ENCODE measurements at places on chromosomes 7 and 10. TPM values are rescaled to one million over a fixed set of nuclear protein-coding genes. Genes with fewer than 3 reads are reported as not detected.

GRCh38 chr10:80465839-80466590 lies 11.9 kb downstream of the TSPAN14 start:
- no peaks in the 10 kb centered on the region for H3K36me3 ChIP-seq
- peak overlapping the region; percentile 57 for H3K4me3 ChIP-seq
- DNase-seq: no peak
- peaks cover 86% of the 10 kb centered on the region for H3K4me1 ChIP-seq
- no peaks in the 10 kb centered on the region for H3K27me3 ChIP-seq

The GJD4 gene
- total RNA-seq: not detected

The TMEM236 gene
- total RNA-seq: 2.9 TPM

DNA sequence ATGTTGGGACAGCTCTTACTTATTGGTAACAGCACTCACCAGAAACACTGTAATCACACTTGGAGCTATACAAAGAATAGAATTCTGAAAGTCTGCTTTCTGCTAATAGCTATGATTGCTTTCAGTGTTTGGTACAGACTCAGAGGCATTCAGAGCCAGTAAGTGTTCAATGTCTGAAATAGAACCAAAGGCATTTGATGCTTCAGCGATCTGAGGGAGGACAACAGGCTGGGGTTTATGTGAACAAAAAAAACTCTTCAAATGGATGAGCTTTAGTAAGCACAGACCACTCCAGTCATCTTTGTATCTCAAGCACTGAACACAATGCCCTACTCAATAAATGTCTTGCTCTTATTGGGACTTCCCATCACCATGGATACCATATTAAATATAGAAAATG lies 322.8 kb upstream of the GRM3 start:
- H3K27me3 ChIP-seq: no peaks in the 10 kb centered on the region
- no peaks in the 10 kb centered on the region for H3K36me3 ChIP-seq
- no peaks in the 10 kb centered on the region for H3K4me1 ChIP-seq
- no peak overlapping the region for H3K27ac ChIP-seq
- no peak overlapping the region for H3K4me3 ChIP-seq

DNA sequence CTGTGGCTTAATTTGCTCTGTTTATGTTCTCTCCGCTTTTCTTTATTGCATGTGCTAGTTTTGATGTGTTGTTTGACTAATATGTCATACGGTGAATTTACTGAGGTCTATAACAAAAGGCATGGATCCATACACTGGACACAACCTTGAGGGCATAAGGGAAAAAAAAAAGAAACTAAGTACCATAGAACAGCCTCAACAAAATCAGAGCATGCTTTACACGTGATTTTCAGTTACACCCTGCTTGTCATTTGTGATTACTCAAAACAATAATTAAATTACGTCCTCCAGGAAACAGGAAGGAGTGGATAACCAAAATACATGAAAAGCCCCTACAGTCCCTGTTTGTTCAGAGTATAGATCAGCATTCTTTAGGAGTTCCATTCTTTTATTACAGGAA lies 150.5 kb downstream of the CRPPA start:
- no peak overlapping the region for H3K27ac ChIP-seq
- no peak overlapping the region for H3K4me3 ChIP-seq
- no peak for DNase-seq
- H3K27me3 ChIP-seq: no peaks in the 10 kb centered on the region
- H3K4me1 ChIP-seq: no peaks in the 10 kb centered on the region

DNA sequence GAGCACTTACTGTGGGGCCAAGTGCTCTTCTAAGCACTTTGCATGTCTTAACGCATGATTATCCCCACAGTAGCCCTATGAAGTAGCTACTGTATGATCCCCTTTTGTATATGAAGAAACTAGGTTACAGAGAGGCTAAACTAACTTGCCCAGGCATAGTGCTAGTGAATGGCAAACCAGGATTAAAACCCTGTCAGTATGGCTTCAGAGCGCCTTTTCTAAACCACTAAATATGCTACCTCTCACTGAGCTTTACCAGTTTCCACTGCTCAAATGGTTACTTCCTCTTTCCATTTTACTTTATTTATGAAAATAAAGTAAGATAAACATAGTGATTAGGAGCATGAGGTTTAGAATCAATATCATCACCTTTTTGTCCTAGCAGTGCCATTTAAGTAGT lies 73.6 kb downstream of the PODXL start:
- H3K27me3 ChIP-seq: no peaks in the 10 kb centered on the region
- no peaks in the 10 kb centered on the region for H3K4me1 ChIP-seq
- no peak overlapping the region for H3K27ac ChIP-seq
- no peak overlapping the region for H3K4me3 ChIP-seq
- DNase-seq: no peak

DNA sequence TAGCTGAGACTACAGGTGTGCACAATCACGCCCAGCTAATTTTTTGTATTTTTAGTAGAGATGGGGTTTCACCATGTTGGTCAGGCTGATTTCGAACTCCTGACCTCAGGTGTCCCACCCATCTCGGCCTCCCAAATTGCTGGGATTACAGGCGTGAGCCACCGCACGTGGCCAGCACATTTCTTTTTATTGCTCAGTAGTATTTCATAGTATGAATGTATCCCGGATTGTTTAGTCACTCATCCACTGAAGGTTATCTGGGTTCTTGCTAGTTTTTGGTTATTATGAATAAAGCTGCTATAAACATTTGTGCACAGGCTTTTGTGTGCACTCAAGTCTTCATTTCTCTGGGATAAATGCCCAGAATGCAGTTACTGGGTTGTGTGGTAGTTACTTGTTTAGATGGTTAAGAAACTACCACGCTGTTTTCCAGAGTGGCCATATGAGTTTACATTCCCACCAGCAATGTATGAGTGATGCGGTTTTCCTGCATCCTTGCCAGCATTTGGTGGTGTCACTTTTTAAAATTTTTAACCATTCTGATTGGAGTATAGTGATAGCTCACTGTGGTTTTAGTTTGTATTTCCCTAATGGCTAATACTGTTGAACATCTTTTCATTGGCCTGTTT lies 275.8 kb upstream of the LYZL1 start:
- no peak for DNase-seq
- no peak overlapping the region for H3K4me3 ChIP-seq
- no peaks in the 10 kb centered on the region for H3K4me1 ChIP-seq
- H3K36me3 ChIP-seq: no peaks in the 10 kb centered on the region

GRCh38 chr7:70474639-70475234 lies 657.2 kb upstream of the GALNT17 start:
- H3K4me1 ChIP-seq: no peaks in the 10 kb centered on the region
- H3K4me3 ChIP-seq: no peak overlapping the region
- H3K27me3 ChIP-seq: no peaks in the 10 kb centered on the region
- H3K27ac ChIP-seq: no peak overlapping the region
- DNase-seq: no peak

The C7orf57 gene
- not detected for total RNA-seq

The CYP2W1 gene
- not detected for total RNA-seq

DNA sequence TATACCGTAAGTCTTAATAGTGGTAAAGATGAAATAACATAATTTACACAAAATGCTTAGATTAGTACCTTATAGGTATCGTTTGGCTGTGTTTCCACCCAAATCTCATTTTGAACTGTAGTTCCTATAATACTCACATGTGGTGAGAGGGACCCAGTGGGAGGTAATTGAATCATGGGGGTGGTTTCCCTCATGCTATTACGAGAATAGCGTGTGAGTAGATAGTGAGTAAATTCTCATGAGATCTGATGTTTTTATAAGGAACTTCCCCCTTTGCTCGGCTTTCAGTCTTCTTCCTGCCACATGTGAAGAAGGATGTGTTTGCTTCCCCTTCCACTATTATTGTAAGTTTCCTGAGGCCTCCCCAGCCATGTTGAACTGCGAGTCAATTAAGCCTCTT lies 426.3 kb upstream of the POT1 start:
- no peaks in the 10 kb centered on the region for H3K27me3 ChIP-seq
- no peak overlapping the region for H3K4me3 ChIP-seq
- no peaks in the 10 kb centered on the region for H3K36me3 ChIP-seq
- no peak overlapping the region for H3K27ac ChIP-seq

- peak within 1 kb of the TSS; percentile 29 for H3K27ac ChIP-seq
- no peak for DNase-seq
- H3K36me3 ChIP-seq: no peaks in the 10 kb centered on the region
- H3K27me3 ChIP-seq: peaks cover 40% of the 10 kb centered on the region
Measured at GRCh38 chr7:100895701-100895955, at the start of gene ACHE. Gene ACHE (minus strand): TSS chr7:100895888. CDS start chr7:100894232, 1,656 bp downstream.

- H3K36me3 ChIP-seq: no peaks in the 10 kb centered on the region
- H3K27me3 ChIP-seq: no peaks in the 10 kb centered on the region
Measured at GRCh38 chr10:69226919-69227450, 6.9 kb downstream of the HKDC1 start.

The HILPDA gene
- 25.3 TPM for total RNA-seq

- no peaks in the 10 kb centered on the region for H3K27me3 ChIP-seq
- no peaks in the 10 kb centered on the region for H3K4me1 ChIP-seq
- no peak for DNase-seq
Measured at GRCh38 chr10:72695496-72695895, 3.6 kb downstream of the MCU start.

The GHRHR gene
- total RNA-seq: not detected

GRCh38 chr7:148266795-148267194 lies 323.8 kb upstream of the C7orf33 start:
- H3K4me3 ChIP-seq: no peak overlapping the region
- no peaks in the 10 kb centered on the region for H3K27me3 ChIP-seq
- H3K36me3 ChIP-seq: no peaks in the 10 kb centered on the region
- DNase-seq: no peak
- peaks cover 3% of the 10 kb centered on the region for H3K4me1 ChIP-seq

DNA sequence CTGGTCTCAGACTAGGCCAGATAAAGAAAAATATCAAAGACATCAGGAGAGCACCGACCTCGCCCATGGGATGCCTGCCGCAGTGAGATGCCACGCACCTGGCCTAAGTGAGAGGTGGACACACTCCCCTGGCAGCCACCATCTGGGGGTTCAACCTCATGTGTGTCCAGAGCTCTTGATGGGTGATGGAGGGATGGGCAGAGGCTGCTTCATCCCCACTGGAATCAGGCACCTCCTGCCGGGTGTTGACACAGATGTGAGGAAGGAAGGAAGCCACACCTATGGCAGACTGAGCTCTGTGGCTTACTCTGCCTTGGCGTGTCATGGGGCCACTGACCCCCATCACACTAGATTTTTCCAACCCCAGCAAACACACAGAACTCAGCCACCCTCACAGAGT lies 11.4 kb downstream of the ZNF488 start:
- peak; percentile 13 for DNase-seq
- H3K27me3 ChIP-seq: no peaks in the 10 kb centered on the region
- H3K4me3 ChIP-seq: no peak overlapping the region
- H3K36me3 ChIP-seq: no peaks in the 10 kb centered on the region

The KMT2C gene
- 112 TPM for total RNA-seq

GRCh38 chr7:83502636-83503035 lies 146.3 kb downstream of the SEMA3E start:
- H3K4me1 ChIP-seq: no peaks in the 10 kb centered on the region
- H3K36me3 ChIP-seq: no peaks in the 10 kb centered on the region
- no peak for DNase-seq
- no peak overlapping the region for H3K27ac ChIP-seq

The LSM8 gene
- 52.3 TPM for total RNA-seq

DNA sequence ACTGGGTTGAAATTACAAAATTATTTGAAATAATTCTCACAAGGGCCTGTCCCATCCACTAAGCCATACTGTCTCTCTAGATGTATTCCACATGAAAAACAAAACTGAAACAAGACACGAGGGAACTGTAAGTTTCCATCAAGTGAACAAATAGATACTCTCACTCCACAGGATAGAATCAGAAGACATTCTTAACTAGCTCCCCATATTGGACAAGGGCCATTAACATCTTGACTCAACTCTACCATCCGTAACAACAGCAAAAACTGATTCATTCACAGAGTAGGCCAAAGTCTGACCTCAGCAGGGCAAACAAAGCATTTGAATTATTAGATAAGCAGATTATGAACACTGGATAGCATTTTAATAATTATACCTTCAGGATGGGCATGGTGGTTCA lies 29.1 kb downstream of the UBE2H start:
- no peaks in the 10 kb centered on the region for H3K36me3 ChIP-seq
- no peak for DNase-seq
- no peaks in the 10 kb centered on the region for H3K4me1 ChIP-seq
- no peak overlapping the region for H3K4me3 ChIP-seq

- no peaks in the 10 kb centered on the region for H3K4me1 ChIP-seq
- no peak overlapping the region for H3K27ac ChIP-seq
- no peaks in the 10 kb centered on the region for H3K27me3 ChIP-seq
- H3K36me3 ChIP-seq: no peaks in the 10 kb centered on the region
- no peak for DNase-seq
Measured at GRCh38 chr7:115747174-115747573, 283.4 kb downstream of the TFEC start.

GRCh38 chr7:29372351-29373090 lies 177.9 kb downstream of the CHN2 start:
- H3K4me3 ChIP-seq: no peak overlapping the region
- no peak overlapping the region for H3K27ac ChIP-seq
- DNase-seq: no peak
- no peaks in the 10 kb centered on the region for H3K36me3 ChIP-seq

DNA sequence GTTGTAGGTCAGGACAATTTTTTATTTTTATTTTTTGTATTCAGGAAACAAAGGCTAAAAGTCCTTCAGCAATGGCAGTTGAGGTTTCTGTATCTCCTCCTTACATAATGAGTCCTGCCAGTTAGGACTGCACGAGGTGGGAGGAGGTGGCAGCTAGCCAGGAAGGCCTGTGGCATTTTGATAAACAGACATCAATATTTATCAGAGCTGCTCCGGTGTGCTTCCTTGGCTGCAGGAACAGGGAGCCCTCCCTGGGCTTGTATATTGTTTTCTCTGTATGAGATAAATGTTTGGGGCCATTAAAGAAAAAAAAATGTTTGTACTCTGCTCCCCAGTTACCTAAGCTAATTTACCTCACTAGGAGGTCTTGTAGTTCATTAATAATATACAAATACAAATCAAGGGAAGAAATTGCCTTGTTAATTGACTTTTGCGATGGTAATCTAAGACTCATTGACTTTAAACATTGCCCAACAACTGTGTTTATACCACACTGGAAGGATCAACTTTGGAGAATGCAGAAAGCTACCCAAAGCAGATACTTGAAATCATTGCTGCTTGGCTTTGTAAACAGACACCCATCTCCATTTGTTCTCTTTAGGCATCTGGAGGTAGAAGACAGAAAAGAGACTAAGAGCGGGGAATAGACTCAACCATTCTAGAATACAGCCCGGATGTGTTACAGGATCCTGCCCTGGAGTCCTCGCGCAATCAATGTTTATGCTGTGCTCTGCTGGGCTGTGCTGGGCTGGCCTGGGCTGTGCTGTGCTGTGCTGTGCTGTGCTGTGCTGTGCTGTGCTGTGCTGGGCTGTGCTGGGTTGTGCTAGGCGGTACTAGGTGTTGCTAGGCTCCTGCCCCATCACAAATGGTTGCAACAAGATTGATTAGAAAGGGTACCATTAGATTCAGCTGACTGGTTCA lies 36.5 kb upstream of the PDZD8 start:
- DNase-seq: no peak
- H3K36me3 ChIP-seq: no peaks in the 10 kb centered on the region
- no peak overlapping the region for H3K27ac ChIP-seq
- no peaks in the 10 kb centered on the region for H3K27me3 ChIP-seq

The SH2D4B gene
- total RNA-seq: 0.15 TPM

DNA sequence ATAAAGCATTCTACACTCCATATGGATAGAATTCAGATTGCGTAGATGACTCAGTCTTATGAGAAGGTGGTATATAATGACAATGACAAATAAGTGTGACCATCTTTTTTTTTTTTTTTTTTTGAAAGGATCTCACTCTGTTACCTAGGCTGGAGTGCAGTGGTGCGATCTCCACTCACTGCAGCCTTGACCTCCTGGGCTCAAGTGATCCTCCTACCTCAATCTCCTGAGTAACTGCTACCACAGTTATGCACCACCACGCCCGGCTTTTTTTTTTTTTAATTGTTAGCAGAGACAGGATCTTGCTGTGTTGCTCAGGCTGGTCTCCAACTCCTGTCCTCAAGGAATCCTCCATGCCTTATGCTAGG lies 43.2 kb upstream of the NRP1 start:
- no peaks in the 10 kb centered on the region for H3K27me3 ChIP-seq
- H3K36me3 ChIP-seq: no peaks in the 10 kb centered on the region
- H3K4me1 ChIP-seq: no peaks in the 10 kb centered on the region
- DNase-seq: no peak
- H3K27ac ChIP-seq: no peak overlapping the region

Measured in breast epithelium (tissue), 4 donors.